ENCODE measurements at places on chromosomes 11 and 22. TPM values are rescaled to one million over a fixed set of nuclear protein-coding genes. Genes with fewer than 3 reads are reported as not detected.

RAB36 gene
- 1.7 TPM for total RNA-seq

DNA sequence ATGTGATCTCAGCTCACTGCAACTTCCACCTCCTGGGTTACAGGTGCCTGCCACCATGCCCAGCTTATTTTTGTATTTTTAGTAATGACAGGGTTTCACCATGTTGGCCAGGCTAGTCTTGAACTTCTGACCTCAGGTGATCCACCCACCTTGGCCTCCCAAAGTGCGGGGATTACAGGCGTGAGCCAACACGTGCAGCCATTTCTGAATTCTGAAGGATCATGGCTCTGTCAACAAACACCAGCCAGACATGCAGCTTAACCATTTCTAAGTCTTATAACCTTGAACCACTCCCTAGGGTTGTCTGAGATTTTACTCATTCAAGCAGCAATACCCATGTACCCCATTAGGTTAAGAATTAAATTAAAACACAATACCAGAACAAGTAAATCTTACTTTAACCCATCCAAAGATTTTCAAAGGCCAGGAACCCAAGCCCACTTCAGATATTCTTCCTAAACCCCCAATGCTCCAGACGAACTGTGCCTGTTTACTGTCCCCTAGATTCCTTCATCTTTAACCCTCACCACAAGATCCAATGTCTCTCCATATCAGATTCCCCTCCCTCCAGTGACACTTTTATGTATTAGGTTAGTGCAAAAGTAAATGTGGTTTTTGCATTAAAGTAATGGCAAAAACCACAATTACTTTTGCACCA is 4.0 kb downstream of the RPS13 start:
- no peak for DNase-seq

DNA sequence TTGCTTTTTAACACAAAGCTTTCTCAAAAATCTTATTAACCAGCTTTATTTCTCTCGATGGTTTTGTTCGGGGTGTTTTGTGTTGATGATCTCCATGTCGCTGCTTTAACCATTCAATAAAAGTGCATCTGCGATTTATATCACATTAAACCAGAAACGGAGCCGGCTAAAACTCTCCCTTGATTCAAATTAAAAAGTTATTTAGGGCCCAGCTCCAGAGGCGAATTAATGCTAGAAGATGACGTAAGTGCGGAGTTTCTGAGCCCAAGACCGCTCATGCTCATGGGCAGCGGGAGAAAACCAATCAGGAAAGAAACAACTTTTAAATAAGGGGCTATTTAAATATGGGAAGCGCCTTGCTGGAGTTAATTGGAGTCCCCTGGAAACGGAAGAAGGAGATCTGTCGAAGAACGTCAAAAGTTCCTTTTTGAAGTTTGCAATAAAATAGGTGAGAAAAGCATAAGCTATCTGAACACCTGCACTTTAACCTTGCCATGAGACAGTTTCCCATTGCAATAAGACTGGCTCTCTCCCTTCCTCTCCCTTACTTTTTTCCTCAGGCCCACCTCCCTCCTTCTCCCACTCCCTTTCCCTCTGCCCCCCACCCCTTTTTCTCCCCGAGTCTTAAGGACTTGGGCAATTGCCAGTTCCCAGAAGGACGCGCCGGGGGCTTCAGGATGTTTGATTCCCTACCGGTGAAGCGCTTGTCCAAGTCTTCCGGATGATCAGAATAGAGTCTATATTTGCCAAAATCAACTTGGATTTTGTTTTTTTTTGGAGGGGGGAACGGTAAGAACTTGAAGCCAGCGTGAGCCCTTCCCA is 1.9 kb upstream of the DBX1 start:
- peak; percentile 52 for DNase-seq

GRCh38 chr11:7851391-7851790 is 54.6 kb upstream of the OR5P2 start:
- DNase-seq = peak; percentile 25

DNA sequence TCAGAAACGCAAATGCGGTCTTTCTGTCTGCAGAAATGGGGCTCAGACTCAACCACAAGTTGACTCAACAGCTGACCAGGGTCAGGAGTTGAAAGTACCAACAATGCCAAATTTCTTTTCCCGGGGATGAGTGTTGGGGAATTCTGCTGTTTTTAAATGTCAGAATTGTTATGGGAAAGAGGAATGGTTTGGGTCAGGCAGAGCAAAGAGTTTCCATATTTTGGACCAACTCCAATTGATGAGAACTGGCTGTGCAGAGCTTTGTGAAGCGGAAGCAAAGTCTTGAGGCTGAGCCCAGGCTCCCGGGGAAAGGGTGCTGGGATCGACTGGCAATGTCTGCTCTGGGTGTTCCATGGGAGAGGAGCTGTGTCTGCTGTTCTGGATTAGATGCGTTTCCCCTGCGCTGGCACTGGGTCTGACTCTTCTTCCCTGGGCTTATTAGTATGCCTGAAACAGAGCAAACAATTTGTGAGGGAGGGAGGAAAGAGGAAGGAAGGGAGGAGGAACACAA is 36.2 kb downstream of the TXN2 start:
- DNase-seq = no peak

CD248 gene
- total RNA-seq = 0.83 TPM

NEFH gene
- total RNA-seq = 2.0 TPM

DNA sequence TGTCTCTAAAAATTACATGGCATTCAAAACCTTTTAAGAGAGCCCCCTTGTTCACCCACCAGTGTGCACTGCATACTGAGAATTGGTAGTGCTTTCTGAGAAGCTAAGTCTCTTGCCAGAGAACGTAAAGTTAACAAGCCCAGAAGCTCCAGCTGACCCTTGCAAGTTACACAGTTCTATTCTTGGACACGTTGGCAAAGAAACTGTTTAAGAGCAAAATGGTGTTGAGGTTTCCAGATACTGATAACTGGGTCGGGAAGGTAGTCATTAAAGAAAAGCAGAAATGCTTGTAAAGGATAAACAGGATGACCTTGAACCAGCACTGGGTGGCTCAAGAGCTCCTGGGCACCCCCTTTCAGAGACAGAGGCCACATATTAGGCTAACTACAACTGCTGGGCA is 284.8 kb downstream of the CADM1 start:
- no peak for DNase-seq

DNA sequence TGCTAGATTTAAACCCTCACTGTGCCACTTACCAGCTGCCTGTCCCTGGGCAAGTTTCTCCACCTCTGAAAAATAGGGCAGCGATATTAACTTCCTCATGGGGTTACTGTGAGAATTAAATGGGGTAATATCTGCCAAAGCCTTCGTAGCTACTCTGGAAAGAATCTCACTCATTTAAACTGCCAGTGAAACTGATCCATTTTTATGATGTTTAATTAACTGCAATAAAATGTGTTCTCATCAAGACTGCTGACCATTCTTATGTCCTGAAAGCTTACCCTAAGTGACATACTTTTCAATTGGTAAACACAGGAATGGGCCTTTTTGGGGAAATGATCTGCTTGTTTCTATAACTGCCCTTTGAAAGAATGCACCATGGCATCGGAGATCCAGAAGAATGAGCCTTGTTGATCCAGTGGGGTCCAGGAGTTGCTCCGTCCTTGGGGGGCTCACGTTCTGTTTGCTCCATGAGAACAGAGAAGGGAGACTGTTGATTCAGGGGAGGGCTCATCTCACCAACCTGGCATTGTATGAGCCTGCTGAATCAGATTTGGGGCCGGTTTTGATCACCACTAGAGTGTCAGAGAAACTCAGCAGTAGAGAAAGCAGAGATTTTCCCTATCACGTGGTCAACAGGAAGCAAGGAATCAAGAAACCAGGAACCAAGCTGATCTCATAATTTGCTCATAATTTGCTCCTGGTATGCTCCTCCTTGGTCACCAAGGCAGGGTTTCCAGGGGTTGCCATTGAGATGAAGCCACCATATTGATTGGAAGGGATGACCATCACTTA is 7.0 kb upstream of the CCDC86 start:
- DNase-seq = no peak

- no peak for DNase-seq
These were observed 4.5 kb downstream of the ZMAT5 start for GRCh38 chr22:29762263-29762662.

- no peak for DNase-seq
These were observed 90.8 kb upstream of the APOA1 start for GRCh38 chr11:116928102-116928777.

DNA sequence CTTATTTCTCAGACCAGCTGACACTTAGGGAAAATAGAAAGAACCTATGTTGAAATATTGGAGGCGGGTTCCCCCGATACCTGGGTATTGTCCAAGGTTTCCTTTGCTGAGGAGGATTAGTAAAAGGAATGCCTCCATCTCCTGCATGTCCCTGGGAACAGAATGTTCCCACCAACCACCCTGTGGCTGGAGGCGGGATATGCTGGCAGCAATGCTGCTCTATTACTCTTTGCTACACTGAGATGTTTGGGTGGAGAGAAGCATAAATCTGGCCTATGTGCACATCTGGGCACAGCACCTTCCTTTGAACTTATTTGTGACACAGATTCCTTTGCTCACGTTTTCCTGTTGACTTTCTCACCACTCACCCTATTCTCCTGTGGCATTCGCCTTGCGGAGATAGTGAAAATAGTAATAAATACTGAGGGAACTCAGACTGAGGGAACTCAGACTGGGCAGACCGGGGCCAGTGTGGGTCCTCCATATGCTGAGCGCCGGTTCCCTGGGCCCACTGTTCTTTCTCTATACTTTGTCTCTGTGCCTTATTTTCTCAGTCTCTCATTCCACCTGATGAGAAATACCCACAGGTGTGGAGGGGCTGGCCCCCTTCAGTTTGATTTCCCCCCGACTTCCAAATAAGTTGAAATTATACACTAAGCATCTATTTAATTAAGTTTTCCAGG is 32.1 kb downstream of the IGLL1 start:
- no peak for DNase-seq

DNA sequence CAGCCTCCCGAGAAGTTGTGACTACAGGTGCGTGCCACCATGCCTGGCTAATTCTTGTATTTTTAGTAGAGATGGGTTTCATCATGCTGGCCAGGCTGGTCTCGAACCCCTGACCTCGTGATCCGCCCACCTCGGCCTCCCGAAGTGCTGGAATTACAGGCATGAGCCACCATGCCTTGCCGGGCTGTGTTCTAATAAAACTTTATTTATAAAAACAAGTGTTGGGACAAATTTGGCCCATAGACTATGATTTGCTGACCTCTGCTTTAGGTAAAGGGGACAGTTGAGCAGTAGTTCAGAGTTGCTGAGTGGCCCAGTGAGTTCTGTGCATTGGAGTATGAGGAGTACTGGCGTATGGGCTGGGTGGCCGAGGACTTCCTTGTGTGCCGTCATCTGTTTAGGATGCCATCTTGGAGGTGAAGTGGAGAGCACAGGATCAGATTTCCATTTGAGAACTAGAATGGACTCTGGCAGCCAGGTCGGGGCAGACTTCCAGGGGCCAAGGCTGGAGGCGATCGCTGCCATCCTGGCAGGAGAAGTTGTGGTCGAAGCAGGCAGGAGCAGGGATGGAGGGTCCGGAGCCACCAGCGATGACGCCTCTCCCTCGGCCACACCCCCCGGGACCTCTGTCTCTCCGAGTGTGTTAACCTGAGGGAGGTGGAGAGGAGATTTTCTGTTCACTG is 43.8 kb downstream of the FBLN1 start:
- peak; percentile 43 for DNase-seq

GRCh38 chr22:43008921-43009320 is 6.0 kb downstream of the PACSIN2 start:
- DNase-seq = no peak

DNA sequence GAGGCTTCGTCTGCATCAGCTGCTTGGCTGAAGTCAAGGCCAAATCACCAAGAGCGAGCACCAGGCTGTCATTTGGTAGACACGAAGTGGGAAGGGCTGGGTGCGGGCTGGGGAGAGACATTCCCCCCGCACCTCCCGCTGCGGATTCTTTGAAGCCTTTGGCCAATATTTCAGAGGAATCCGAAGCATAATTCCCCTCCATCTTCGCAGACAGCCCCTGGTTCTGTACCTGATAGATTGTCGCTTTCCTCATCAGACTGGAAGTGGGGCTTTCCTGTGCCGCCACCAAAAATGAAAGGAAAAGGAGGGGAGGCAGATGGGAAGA is 15.3 kb downstream of the BLID start:
- no peak for DNase-seq

- peak; percentile 56 for DNase-seq
These were observed 1.3 kb downstream of the NAP1L4 start for GRCh38 chr11:2990617-2991451.

GRCh38 chr11:40597546-40598113 is 861.8 kb downstream of the LRRC4C start:
- DNase-seq = no peak

DNA sequence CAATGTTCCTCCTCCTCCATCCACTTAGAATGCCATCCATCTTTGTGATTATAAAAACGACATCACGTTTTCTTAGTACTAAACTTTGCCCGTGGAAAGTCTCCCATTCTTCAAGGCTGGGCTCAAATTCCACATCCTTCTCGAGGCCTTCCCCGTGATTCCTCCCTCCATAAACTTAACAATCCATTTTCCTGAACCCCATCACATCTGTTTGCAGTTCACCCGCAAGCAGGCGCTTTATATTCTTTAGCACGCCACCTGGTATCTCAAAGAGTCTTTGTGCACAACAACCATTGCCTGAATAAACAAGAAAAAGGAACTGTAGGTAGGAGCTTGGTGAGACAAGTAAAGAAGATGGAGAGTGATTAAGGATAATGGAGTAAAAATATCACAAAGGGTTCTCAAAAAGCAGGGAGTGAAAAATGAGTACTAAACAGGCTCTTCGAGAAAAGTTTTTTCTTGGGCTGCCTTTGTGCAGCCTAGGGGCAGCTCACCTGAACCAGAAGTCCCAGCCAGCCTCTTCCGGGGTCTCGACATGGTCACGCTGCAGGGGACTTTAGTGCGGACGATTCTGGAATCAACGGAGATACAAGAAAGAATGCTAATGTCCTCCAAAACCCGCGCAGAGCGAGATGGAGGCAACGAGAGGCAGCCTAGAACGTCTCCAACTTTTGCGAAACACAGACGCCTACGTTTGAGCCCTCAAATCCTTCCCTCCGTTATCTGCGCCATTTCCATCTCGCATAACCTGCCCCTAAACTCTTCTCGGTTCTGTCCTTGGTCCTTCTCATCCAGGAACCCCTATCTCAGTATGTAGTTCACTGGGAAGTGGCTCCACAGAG is 585 bp downstream of the THYN1 start:
- peak; percentile 52 for DNase-seq

JOSD1 gene
- total RNA-seq = 33.8 TPM

GRCh38 chr22:48959496-48959895 is 868.2 kb downstream of the BRD1 start:
- no peak for DNase-seq

GRCh38 chr22:48397531-48398180 is 1430.0 kb downstream of the BRD1 start:
- no peak for DNase-seq

MPEG1 gene
- not detected for total RNA-seq

DNA sequence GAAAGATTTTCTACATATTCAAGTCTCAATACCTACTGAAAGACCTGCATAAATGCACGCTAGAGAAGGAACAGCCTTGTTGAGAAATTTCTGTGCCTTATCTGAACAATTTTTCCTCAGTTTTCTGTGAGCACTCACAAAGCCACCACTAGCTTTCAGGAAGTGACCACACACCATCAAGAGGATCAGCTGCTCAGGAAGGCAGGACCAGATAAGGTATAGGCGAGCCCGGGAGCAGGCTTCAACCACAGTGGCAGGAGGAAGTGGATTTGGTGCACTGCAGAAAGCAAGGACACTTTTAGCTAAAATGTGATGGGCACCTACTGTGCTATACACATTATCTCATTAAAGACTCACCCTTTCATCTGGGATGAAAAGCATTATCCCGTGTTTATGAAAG is 220.8 kb downstream of the RAB38 start:
- no peak for DNase-seq

BRMS1 gene
- 53.5 TPM for total RNA-seq

- no peak for DNase-seq
These were observed 1.7 kb upstream of the JAM3 start for GRCh38 chr11:134066943-134067885.

TMA7B gene
- total RNA-seq = not detected
